ENCODE measurements at places on chromosomes 6 and 20. TPM values are rescaled to one million over a fixed set of nuclear protein-coding genes. Genes with fewer than 3 reads are reported as not detected.

- DNase-seq: peak; percentile 52
Measured at GRCh38 chr6:29653452-29654038, 3.3 kb upstream of the MOG start.

GRCh38 chr6:63584125-63584514 lies 11.8 kb downstream of the LOC128125822 start:
- no peak for DNase-seq

DNA sequence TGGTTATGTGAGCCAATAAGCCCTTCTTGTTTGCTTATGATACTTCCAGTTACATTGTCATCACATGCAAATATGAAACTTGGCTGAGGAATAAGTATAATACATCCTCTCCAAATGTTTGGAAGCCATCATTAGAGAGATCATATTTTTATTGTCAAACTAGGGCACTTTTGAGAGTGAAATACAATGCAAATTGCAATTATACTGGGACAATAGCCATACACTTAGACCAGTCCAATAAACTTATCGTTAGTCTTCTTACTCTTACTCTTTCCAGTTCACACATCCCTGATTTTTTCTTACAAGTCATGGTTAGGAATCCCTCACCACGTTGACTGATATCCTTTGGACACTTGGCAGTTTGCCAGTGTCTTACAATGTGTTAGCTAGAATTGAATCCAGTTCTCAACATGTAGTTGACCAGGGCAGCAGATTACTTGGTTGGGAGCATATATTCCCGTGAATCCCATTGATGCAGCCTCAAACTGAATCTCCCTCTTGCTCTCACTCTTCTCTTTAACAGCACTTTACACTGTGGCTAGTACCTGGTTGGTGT lies 519.7 kb upstream of the ID4 start:
- no peak for DNase-seq

The HUS1B gene
- 1.3 TPM for total RNA-seq

The PHACTR3 gene
- total RNA-seq: 0.14 TPM

All from astrocyte (in vitro differentiated cells and primary cell).